ENCODE measurements at places on chromosomes 6 and 20.

DNA sequence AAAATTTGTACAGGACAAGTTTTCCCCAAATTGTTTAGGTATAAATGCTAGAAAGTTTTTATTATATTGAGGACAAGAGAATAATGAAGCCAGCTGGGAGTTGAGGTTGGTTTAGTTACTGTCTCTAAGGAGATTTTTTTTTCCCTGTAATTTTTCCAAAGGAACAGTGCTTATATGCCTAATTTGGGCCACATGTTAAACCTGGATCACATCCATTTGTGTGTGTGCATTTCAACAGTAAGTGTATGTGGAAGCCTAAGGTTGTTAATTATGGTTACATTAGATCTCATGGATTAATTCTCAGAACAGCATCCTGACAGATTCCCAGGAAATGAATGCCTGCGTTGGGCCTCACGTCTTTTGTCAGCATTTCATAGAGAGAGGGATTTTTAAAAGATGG is 4.5 kb downstream of the IGF2R start:
- no peak for DNase-seq

GRCh38 chr6:158150701-158151100 is 17.4 kb downstream of the SERAC1 start:
- no peak for DNase-seq

DNA sequence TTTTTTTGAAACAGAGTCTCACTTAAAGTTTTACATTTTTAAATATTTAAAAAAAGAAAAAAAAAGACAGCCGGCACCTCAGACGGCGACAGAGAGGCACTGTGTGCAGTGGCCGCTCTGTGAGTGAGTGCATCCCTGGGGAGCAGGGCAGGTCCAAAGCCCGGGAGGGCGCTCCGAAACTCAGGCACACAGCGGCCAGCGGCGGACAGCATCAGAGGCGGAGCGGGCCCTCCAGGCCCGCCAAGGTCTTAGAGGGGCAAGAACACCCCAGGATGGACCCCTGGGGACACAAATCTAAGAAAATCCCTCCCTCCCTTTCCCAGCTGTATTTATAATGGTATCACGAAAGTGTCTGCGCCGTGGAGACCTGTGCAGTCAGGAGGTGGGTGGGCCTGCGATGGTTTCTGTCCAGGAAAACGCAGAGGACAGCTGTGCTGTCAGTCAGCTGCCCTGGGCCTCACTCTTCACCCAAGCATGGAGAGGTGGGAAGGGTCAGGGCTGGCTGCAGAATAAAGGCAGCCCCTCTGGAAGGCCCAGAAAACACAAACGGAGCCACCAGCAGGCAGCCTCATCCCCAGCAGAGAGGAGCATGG is 43.8 kb downstream of the TAF4 start:
- no peak for DNase-seq

GRCh38 chr6:8707956-8708772 is 272.8 kb upstream of the SLC35B3 start:
- no peak for DNase-seq

GRCh38 chr20:11445891-11446290 is 471.8 kb upstream of the BTBD3 start:
- DNase-seq = no peak
